Kidney (tissue), 22 donors: ENCODE measurements at places on chromosomes 4 and X.
A peak's percentile ranks its signal among the peaks of the same experiment; 100 is the strongest.

GRCh38 chr4:11857881-11858280 is 429.2 kb upstream of the HS3ST1 start:
- DNase-seq = no peak

- no peak for DNase-seq
Measured at GRCh38 chr4:111814961-111815360, 330.3 kb upstream of the FAM241A start.

DNA sequence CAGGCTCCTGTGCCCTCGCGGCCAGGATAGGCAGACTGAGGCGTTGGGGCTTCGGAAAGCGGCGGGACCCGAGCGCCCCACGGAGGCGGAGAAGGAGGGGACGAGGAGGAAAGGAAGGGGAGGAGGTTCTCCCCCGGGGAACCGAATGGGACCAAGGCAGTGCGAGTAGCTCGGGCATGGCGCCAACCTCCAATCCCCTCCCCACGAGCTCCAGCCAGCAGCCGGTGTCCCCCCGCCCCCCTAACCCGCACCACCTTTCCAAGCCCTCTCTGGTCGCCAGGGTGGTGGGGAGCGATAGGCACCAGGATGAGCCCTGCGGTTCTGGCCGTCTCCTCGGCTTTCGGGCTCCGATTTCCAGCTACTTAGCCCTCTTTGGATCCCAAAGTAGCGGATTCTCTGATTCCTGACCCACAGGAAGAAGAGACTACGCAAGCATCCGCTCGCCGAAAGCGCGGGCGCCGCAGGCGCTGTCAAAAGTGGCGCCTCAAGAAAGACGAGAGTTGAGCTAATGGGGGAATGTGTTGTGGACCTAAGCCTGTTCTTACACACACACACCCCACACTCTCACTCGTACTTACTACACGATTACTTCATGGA is 15.2 kb upstream of the ZIC3 start:
- DNase-seq = no peak

GRCh38 chr4:147785129-147785528 is 53.2 kb downstream of the ARHGAP10 start:
- no peak for DNase-seq

DNA sequence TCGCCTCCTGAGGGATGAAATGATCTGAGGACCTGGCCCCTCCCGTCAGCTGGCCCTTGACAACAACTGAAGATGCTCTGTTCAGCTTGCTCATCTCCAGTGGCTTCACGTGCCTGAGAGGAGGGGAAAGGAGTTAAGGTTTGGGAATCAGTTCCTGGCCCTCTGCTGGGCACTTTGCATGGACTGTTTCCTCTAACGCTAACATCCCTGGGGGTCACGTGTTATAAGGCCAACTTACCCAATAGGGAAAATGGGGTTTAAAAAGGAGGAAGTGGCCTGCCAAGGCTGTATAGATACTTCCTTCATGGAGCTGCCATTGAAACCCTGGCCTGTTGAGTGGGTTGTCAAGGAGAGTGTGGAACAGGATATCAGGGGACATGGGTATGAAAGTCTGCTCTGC is 65.6 kb downstream of the OR13H1 start:
- no peak for DNase-seq

DNA sequence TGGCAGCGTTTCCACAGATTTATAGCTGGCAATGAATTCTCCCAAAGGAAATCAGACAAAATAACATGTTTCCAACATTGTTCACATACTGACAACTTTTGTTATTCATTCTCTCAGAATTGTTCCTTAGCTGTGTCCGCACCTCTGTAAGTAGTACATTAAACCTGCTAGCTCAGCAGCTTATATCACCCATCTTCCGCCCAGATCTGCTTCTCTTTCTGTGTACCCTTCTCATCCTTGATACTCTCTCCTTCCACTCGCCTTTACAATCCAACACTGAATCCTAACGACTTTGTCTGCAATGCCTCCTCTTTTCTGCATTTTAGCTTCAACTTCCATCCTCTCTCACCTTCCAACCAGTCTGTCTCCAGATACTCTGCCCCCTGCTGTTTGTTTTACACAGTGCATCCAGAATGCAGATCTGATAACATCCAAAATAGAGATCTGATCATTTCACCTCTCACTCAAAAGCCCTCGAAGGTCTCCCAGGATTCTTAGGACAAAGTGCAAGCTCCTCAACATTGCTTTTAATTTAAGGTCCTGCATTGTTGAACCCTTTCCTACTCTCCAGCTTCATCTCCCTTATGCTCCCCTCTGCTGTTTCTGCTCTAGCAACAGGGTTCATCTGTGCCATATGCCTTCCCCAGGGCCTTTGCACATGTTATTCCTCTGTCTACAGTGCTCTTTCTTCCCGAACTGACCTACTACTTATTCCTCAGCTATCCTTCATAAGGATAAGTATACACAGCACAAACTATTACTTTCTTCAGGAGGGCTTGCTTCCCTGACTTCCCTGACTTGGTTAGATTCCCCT is 67.3 kb upstream of the VBP1 start:
- DNase-seq = peak; percentile 12

DNA sequence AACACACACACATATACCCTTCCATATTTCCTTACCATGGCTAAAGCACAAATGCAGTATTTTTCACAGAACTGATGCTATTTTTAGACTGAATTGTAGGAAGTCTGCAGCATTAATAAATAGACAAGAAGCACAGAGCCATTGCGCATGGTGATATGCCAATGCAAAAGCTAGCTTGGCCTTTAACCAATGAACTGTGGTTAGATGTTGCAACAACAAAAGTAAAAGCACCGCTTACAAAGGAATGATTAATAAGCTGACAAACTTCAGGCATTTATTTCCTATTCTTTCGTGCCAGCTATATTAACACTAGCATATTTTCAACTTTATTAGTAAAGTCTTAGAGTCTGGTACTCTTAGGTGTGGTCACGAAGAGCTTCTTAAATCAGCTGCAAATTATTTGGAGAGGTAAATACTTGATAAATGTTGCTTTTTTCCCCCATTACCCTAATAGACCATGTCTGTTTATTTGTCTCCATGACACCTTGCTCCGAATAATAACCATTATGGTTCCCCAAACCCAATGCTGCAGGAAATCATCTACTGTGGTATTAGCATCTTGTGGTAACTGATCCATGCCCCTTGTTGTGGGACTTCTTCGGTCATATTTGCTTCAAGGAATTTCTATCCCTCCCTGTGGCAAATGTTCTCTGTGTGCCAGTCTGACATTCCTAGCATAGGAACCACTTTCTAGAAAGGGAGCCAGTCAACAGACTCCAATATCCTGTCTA is 306.1 kb upstream of the TAPT1 start:
- no peak for DNase-seq

DNA sequence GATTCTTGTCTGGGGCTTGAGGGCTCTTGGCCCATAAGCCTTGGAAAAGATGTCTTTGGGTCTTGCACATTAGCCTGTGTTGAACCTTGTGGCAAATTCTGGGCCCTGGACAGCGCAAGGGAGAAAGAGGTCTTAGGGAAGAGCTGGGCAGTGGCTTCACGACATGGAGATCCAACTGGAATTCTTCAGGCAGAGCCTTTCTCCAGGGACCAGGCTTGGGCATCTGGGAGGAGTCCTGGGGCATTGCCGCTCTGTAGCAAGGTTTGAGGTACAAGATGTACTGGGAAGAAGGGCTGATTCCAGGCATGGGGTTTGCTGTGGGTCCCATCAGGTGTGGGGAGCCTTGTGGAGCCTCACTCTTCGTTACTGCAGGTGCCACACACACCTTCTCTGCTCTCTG is 104.0 kb upstream of the ACTRT1 start:
- DNase-seq = no peak

DNA sequence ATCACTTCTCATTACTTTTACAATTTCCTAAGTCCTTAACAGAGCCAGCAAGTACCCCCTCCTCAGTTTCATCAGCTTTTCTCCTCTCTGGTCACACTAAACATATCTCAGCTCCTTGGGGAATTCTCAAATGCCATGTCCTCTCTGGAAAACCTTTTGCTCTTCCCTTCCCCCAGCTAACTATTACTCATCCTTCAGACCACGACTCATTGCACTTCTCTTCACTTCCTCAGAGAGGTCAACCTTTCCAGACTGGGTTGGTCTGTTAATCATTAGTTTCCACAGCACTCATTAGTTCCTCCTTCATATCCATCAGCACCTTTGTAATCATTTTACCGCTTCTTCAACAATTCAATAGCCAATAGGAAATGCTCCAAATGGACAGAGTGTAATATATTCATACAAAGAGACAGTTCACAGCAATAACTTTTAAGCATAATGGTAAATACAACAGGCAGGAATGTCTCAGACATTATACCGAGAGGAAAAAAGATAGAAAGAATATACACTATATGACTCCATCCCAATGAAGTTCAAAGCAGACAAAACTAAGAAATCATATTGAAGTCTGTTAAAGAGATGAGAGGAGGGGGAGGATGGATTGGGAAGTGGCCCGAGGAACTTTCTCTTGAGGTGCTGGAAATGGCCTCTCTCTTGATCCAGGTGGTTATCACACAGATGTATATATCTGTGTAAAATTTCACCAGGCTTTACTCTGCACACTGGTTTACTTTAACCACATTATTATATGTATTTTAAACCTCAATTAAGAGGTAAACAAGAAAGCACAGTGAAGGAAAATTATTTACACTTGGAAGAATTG is 39.6 kb downstream of the DDX60L start:
- no peak for DNase-seq

GRCh38 chr4:24680746-24681448 is 96.5 kb upstream of the DHX15 start:
- no peak for DNase-seq

GRCh38 chrX:131764216-131764615 is 220.3 kb downstream of the OR13H1 start:
- no peak for DNase-seq

DNA sequence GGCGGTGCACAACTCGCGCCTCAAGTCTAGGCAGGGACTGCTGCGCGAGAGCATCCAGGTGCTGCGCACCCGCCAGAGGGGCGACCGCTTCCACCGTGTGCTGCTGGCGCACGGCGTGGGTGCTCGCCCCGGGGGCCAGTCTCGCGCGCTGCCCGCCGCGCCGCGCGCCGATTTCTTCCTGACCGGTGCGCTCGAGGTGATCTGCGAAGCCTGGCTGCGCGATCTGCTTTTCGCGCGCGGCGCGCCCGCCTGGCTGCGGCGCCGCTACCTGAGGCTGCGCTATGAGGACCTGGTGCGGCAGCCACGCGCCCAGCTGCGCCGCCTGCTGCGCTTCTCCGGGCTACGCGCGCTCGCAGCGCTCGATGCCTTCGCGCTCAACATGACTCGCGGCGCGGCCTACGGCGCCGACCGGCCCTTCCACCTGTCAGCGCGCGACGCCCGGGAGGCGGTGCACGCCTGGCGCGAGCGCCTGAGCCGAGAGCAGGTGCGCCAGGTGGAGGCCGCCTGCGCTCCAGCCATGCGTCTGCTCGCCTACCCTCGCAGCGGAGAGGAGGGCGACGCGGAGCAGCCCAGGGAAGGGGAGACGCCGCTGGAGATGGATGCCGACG is 1.3 kb downstream of the CHST7 start:
- DNase-seq = no peak

DNA sequence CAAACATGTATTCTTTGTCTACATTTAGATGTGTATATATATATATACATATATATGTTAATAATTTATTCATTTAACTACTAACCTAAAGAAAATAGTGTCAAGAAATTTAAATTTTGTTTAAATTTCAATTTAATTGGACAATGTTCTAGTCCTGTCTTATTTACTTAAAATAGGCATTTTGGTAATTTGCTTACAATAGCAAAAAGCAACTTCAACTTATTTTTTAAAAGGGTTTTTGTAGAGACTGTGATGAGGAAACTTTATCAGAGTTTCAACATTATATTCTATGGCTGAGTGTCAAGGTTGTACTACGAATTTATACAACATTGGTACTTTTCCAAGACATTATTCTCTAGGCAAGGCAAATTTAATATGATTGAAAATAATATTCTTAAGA is 212.0 kb upstream of the ARSJ start:
- DNase-seq = no peak

- DNase-seq = no peak
Measured at GRCh38 chrX:134526399-134526798, 66.4 kb downstream of the HPRT1 start.

DNA sequence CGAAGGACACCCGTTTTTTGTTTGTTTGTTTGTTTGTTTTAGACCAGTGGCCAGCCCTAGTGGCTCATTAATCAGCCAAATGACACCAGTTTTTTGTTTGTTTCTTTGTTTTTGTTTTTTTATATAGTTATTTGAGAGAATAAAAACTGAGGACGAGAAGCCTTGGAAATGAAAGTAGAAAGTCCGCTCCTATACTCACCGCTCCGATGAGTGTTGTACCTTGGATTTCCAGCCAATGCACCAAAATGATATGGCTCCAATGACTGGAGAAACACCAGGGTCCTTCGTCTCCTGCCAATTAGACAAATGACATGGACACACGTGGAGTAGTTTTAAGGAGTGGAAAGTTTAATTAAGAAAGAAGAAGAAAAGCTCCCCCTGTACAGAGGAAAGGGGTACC is 87.9 kb downstream of the ZXDA start:
- DNase-seq = no peak

GRCh38 chr4:187108845-187109244 is 385.2 kb upstream of the FAT1 start:
- no peak for DNase-seq

GRCh38 chrX:9865804-9866472 is 79.7 kb downstream of the SHROOM2 start:
- DNase-seq = no peak

DNA sequence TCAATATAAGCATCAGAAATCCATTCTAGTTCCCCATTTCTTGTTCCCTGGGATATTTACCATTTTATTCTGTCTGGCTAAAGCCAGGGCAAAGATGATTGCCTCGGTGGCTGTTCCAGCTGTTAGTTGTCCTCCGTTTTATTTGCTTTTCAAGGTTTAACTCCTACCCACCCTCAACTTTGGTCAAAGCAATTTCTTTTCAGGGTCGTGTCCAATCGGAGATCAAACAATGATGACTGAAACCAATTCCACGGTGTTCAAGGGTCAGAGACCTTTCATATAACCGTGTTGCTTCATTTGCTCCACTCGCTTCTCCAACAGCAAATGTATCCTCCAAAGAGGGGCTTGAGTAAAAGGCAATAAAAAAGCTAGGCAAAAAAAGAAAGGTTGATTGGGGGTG is 193.5 kb upstream of the FTHL17 start:
- DNase-seq = no peak

- no peak for DNase-seq
Measured at GRCh38 chr4:172982151-172982590, 186.4 kb upstream of the GALNT7 start.

GRCh38 chr4:57109411-57109846 is 756 bp downstream of the IGFBP7 start:
- DNase-seq = peak; percentile 28

DNA sequence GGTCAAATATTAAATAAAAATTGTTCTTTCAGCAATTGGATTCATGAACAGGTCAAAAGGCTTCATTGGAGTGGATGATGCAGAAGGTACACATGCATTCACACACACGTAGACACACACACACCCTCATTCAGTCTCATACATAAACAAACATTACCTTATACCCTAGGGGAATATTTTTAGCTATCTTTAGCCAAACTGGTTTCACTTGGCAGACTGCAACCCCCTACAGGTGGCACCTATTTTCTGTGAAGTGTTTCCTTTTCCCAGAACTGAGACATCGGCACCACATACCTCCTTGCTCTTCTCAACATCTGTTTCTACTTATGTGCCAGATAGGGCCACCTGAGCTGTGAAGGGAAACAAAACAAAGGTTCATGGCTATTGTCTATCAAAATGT is 18.5 kb upstream of the KDR start:
- DNase-seq = no peak

- DNase-seq = no peak
Measured at GRCh38 chr4:82988323-82988832, 22.2 kb downstream of the LIN54 start.
